ENCODE measurements at places on chromosomes 3 and 15.

GRCh38 chr3:128805772-128806171 is 73.6 kb upstream of the ACAD9 start:
- no peak for DNase-seq

DNA sequence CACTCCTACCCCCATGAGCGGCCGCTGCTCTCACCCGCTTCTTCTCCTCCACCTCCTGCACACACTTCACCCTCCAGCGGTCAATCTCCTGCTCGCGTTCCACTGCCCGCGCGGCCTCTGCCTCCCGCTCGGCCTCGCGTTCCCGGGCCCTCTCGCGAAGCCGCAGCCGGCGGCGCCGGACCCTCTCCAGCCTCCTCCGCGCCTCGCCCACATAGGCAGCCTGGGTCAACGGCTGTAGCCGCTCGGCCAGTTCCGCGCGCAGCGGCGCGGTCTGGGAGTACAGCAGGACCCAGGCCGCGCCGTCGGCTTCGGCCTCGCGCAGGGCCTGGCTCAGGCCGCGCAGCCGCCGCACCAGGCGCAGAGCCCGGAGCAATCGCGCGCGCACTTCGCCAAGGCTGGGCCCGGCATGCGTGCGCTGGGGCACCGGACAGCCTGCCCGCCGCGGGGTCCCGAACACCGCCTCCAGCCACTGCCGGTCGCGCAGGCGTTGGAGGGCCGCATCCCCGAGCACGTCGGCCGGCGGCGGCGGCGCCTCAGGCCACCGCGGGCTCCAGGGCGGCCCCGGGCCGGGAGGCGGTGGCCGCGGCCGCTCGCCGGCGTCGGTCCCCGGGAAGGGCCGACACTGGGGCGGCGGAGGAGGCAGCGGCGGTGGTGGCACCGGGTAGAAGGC is 595 bp downstream of the PDCD7 start:
- peak; percentile 74 for DNase-seq

DNA sequence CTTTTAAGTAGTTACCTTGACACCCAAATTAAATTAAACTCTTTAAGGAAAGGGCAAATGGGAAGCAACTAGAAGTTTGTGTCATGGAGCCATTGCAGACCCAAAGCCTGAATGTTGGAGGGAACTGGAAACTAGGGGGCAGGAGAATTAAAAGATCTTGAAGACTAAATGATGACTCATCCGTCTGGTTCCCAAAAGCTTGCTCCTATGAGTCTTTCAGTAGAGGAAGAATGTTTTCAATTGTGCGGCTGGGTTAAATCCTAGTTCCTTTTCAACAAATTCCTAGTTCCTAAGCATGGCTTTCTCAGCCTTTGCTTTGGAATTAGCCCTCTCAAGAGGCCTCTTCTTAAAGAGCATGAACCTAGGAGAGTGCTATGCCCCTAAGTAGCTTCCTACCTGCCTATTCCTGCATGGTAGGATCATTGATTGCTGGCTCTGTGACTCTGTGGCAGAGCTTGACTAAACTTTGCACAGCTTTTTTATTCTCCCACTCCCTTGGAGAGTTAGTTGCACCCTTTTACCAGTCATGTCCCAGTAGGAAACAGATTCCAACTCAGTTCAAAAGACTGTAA is 17.7 kb downstream of the CLEC3B start:
- no peak for DNase-seq

GRCh38 chr15:88719654-88720053 is 80.8 kb downstream of the ISG20 start:
- DNase-seq: no peak

All from type B pancreatic cell (in vitro differentiated cells).